ENCODE measurements at places on chromosomes 11 and 22.
A peak's percentile ranks its signal among the peaks of the same experiment; 100 is the strongest.

- no peak for DNase-seq
These were observed 25.9 kb downstream of the KMT2A start for GRCh38 chr11:118462178-118462577.

DNA sequence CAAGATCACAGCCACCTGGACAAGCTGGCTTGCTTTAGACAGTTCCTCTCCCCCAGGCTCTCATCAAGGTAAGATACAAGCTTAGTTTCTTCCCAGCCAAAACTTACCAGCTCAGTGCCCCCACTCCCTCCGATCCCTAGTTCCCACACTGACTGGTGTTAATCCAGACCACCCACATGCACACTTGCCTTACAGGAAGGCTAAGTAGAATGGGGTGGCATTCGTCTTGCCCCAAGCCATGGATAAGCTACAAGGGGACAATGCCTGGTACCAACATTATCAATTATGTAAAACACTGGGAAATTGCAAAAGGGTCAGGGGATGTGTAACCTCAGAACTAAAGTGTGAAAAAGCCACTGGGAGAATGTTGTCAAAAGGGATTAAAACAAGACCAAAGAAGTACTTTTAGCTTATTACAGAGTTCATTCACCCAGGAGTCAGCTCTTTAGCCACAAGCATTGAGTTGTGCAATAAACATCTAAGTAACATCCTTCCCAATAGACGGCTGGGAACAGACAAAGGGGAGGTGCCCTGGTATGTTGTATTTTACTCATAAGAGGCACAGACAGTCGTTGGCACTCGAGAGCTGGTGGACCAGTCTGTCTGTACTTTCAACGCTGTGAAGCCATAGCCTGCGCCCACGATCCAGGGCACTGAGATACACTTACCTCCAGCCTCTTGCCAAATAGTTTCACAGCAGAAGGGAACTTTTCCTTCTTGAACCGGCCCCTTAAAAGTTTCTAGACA, 1.1 kb downstream of the DHCR7 start:
- no peak for DNase-seq

DNA sequence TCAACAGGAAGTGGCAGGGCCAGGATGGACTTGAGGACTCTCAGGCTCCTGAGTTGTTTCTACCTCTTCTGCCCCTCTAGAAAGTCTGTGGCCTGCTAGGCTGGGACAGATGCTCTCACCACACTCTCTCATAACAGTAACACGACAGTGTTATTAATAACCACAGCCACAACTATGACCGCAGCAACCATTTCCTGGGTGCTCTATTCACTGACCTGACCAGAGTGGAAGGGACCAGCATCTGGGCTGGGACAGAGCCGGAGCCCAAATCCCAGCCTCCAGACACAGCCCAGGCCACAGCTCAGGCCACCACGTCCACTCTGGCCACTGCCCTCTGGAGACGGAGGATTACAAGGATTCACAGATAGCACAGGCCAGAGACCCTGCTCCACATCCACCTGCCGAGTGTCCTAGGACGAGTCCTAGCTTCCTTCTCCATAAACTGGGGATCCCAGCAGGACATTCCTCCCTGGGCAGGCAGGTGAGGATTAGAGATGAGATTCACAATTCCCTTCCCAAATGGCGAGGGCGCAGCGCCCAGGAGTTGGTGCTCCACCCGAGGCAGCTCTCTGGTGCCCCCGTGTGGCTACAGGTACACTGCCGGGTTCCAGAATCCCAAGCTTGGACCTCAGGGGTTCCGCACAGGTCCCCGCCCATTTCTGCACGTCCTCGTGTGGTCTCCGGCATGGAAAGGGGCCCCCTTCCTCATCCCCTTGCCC, 7.1 kb downstream of the PNPLA5 start:
- peak; percentile 82 for DNase-seq

- DNase-seq: no peak
These were observed 104.3 kb downstream of the ST3GAL4 start for GRCh38 chr11:126459691-126460281.

DNA sequence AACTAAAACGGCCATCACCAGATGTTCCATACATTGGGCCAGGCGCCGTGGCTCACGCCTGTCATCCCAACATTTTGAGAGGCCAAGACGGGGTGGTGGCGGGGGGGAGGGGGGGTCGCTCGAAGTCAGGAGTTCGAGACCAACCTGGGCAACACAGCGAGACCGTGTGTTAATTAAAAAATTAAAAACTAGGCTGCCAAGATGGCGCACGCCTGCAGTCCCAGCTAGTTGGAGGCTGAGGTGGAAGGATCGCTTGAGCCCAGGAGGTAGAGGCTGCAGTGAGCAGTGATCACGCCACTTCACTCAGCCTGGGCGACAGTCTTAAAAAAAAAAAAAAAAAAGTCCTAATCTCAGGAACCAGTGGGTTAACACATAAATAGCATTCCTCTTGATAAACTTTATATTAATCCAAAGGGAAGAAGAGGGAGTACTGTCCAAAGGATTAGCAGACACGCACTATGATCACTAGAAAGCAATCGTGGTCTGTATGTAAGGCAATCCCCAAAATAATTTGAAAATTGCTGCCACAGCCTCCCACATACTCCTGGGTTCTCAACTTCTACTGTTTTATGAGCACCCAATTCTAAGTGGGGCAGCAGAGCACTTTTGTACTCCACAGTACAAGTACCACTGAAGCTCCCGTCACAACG, 604 bp downstream of the PUS3 start:
- DNase-seq: no peak

DNA sequence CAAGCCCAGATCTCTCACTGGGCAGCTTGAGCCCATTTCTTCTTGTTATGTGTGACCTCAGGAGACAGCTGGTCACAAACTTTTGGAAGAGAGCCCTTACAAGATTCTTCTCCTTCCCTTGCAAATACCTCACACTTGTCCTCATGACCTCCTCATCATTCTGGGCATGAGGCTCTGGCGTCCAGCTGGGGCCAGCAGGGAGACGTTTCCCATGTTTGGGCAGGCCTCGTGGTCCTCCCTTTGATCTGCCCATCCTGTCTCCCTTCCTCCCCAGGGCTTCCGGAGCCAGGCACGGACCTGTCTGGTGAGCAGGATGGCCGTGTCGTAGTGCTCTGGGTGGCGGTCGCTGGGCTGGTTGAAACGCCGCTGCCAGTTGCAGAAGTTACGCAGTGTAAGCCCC, 9.7 kb downstream of the ADAMTS8 start:
- DNase-seq: no peak

GRCh38 chr11:35711173-35711910, 48.8 kb downstream of the TRIM44 start:
- DNase-seq: no peak

- DNase-seq: no peak
These were observed 19.8 kb upstream of the EHF start for GRCh38 chr11:34601085-34601444.

Data from stimulated activated CD8-positive, alpha-beta memory T cell treated with anti-CD3 and anti-CD28 coated beads, Interleukin-4, amount 100 ng/mL, for 48 hours (primary cell).